Activated naive CD4-positive, alpha-beta T cell (primary cell): ENCODE measurements at places on chromosomes 13 and 19.

DNA sequence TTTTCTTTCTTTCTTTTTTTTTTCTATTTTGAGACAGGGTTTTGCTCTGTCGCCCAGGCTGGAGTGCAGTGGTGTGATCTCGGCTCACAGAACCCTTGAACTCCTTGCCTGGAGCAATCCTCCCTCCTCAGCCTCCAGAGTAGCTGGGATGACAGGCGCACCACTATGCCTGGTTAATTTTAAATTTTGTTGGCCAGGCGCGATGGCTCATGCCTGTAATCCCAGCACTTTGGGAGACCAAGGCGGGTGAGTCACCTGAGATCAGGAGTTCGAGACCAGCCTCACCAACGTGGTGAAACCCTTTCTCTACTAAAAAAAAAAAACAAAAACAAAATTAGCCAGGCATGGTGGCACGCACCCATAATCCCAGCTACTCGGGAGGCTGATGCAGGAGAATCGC is 8.7 kb upstream of the SBNO2 start:
- no peak for DNase-seq

GRCh38 chr19:31337008-31337914 is 12.0 kb downstream of the TSHZ3 start:
- no peak for DNase-seq

GRCh38 chr19:13281567-13282291 is 131.5 kb downstream of the IER2 start:
- no peak for DNase-seq

GRCh38 chr13:39656325-39656677 is 839 bp downstream of the COG6 start:
- no peak for DNase-seq

DNA sequence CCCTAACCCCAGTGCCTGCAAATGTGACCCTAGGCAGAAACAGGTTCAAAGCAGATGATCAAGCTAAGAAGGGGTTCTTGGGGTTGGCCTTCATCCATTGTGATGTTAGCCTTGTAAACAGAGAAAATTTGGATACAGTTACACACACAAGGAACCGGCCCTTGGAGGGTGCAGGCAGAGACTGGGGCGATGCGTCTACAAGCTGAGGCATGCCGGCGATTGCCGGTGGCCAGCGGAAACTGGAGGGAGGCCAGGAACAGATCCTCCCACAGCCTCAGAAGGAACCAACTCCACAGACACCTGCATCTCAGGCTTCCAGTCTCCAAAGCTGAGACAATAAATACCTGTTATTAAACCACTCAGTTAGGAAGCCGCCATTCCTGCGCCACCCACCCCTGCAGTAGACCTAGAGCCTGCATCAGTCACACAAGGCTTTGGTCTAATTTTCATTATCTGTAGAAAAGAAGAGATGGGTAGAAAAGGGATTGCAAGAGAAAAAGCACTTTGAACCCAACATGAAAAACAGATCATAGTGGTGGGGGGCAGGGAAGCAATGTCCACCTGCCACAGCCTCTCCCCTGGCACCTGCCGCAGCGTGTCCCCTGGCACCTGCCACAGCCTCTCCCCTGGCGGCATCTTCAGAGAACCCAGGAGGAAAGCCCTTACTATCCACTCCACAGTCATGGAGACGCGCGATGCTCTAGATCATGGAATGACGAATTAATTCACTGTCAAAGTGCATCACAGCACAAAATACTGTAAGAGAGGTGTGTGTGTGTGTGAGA is 119.7 kb upstream of the SOX1 start:
- no peak for DNase-seq

GRCh38 chr13:33787051-33787591 is 30.8 kb upstream of the RFC3 start:
- DNase-seq = no peak

GRCh38 chr13:51730927-51731326 is 73.0 kb downstream of the DHRS12 start:
- no peak for DNase-seq

GRCh38 chr13:63700350-63700749 is 2284.7 kb upstream of the PCDH20 start:
- DNase-seq = no peak

DNA sequence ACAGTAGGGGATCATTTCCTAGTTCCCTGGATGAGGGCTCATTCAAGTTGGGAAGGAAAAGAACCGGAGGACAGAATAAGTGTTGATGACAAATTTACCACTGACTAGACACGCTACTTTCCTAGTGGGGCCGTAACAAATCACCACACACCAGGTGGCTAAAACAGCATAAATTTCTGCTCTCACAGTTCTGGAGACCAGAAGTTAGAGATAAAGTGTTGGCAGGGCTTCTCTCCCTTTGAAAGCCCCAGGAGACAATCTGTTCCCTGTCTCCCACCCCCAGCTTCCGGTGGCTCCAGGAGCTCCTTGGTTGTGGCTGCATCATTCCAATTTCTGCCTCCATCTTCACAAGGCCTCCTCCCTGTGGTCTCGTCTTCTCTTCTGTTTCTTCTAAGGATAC is 65.4 kb upstream of the ARGLU1 start:
- DNase-seq = no peak
